ENCODE measurements at places on chromosomes 11 and 22. TPM values are rescaled to one million over a fixed set of nuclear protein-coding genes. Genes with fewer than 3 reads are reported as not detected.

DNA sequence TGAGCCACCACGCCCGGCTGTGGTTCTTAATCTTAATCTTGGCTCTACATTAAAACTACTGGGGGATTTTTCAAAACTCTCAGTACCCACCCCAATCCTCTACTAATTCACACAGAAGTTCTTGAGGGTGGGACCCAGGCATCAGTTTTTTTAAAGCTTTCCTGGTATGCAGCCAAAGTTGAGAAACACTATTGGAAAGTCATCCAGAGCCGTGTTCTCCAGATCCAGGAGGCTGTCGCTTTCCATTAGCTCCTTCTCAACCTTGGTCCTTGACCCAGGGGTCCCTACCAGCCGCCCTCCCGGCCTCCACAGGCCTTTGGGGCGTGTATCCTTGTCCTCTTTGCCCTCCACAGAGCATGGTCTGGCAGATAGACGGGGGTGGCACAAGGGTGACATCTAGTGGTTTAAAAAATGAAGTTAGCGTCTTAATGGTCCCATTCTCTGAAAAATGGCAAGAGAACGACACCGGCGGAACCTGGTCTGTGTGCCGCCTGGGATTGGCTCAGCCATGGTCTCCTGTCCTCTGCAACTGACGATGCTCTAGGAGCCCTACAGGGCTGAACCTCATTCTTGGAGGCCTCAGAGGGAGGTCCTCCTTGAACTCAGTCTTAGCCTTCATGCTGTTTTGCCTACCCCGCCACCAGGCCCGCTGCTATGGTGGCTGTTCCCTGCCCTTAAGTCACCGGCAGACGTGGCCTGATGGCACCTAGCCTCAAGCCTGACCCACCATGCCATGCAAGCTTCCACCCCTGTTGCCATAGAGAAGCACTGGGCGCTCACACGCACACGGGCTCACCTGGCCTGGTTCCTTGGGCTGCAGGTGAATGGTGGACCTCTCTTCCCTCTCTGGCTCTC is 152.0 kb upstream of the SYN3 start:
- DNase-seq = no peak

Gene MYO7A
- not detected for total RNA-seq

- no peak for DNase-seq
These were observed 81.6 kb downstream of the YAP1 start for GRCh38 chr11:102191832-102192231.

Gene CHKA
- total RNA-seq = 23.6 TPM

Gene POLD3
- 7.5 TPM for total RNA-seq

GRCh38 chr11:112564228-112564955 is 303.7 kb upstream of the PLET1 start:
- DNase-seq = peak; percentile 49

DNA sequence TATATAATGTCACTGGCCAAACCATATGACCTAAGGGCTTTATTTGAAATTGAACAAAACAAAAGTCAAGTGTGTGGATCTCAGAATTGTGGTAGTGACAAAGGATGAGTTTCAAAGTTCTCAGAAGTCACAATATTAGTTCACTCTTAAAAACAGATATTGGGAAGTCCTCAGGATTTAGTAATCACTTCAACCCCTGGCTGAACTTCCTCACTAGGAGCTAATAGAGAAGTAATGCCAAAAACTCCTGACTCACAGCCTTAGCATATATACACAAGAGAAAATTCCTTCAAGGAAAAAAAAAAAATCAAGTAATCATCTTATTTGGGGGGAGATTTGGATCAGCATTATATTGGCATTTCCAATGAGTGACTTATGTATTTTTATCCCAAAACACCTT is 75.6 kb upstream of the APOA1 start:
- DNase-seq = peak; percentile 78

Gene RTCB
- total RNA-seq = 93.1 TPM

GRCh38 chr11:60375316-60375715 is 3.0 kb upstream of the MS4A7 start:
- no peak for DNase-seq

DNA sequence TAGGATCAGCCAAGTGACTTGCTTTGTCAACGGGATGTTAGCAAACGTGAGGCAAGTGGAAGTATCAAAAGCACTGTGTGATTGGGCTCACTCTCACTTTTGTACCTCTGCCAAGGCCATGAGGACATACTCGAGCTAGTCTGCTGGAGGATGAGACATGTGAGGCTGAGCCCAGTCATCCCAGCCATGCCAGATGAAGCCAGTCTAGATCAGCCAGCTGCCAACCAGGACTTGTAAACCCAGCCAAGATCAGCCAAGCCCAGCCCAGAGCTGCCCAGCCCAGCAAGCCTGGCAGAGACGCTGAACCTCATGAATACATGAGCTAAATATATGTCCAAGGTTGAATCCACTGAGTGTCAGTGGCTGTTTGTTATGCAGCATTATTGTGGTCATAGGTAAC is 369.7 kb downstream of the MN1 start:
- DNase-seq = no peak

DNA sequence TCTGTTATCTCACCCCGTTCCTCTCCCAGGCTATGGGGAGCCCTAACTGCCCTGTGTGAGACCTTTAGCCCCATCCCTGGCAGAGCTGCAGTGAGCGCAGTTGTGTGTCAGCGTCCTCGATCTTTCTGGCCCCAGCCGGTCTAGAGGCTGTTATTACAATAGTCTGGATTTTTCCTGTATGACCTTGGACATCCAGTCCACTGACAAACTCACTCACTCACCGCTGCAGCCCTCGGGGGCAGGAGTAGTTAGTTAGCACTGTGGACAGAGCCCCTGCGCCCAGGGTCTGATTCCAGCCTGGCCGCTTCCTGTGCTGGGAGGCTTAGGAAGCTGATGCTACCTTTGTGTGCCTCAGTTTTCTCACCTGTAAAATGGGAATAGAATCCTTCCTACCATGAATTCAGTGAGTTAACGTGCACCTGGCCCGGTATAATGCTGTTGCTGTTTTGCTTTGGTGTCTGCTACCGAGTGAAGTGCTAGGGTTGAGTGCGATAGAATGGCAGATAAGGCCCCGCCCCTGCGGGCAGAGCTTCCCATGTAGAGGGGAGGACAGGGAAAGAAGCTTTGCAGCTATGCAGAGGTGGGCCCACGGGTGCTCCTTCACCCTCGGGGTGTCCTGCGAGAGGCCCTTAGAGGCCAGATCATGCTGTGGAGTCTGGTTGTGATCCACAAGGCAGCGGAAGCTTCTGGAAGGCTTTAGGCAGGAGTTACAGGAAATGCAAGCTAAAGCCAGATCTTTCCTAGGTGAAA is 3.0 kb downstream of the LRP5 start:
- no peak for DNase-seq

GRCh38 chr11:62449451-62449851 is 30.6 kb downstream of the SCGB1A1 start:
- DNase-seq = no peak

DNA sequence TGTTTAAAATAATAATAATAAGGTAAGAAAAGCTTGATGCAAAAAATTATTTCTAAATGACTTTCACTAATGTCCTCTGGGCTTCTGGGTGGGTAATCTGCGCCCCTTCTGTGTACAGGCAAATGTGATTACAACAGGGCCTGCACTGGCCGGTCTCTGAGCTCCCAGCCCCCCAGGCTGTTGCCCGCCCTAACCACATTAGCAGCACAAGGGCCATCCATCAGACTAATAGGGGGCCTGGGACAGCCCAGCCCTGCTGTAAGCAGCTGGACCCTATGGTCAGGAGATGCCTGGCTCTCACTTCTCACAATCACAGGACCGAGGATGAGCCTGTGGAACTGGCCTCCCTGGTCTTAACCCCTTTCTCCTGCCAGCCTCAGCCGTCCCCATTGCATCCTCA is 388.4 kb downstream of the BUD13 start:
- DNase-seq = no peak

GRCh38 chr11:102241026-102241425 is 76.3 kb upstream of the BIRC3 start:
- peak; percentile 39 for DNase-seq

- DNase-seq = no peak
These were observed 24.0 kb downstream of the ANKK1 start for GRCh38 chr11:113411536-113411935.

DNA sequence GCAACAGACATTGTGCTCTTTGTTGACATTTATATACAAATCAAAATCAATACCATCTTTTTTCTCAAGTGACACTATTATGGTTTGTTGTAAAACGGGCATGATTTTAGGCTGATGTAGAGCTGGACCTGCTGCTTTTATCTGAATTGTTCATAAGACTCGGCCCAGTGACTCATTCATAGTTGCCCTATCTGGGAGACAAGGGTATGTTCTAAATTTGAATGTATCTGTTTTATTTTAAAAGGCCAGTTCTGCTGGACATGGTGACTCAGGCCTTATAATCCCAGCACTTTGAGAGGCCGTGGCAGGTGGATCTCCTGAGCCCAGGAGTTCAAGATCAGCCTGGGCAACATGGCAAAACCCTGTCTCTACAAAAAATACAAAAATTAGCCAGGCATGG is 39.3 kb downstream of the CEP295 start:
- peak; percentile 54 for DNase-seq

GRCh38 chr22:45077286-45077685 is 67.5 kb upstream of the PHF21B start:
- DNase-seq = no peak

Gene TRIM49D1
- total RNA-seq = 0.34 TPM

Gene F2
- 0.57 TPM for total RNA-seq

- no peak for DNase-seq
These were observed 500.6 kb downstream of the NTM start for GRCh38 chr11:131871006-131871405.

DNA sequence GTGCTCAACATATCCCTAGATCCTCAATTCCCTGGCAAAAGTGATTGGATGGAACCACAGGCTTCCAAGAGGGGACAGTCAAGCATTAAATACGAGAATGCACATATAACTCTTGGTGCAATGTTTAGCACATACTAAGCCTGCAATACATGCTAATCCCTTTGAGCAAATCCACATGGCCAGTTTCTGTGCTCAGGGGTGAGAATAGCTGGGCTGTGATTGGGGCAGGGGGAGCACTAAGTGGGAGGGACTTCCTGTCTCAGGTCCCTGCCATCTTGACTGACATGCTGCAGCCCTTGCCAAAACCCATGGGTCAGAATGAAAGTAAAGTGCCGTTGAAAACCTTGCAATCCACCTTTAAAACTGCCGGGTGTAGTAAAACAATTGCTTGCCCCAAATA is 2.7 kb upstream of the ADAMTS15 start:
- DNase-seq = no peak

GRCh38 chr22:22086501-22087158 is 104.0 kb upstream of the TOP3B start:
- DNase-seq = peak; percentile 0

DNA sequence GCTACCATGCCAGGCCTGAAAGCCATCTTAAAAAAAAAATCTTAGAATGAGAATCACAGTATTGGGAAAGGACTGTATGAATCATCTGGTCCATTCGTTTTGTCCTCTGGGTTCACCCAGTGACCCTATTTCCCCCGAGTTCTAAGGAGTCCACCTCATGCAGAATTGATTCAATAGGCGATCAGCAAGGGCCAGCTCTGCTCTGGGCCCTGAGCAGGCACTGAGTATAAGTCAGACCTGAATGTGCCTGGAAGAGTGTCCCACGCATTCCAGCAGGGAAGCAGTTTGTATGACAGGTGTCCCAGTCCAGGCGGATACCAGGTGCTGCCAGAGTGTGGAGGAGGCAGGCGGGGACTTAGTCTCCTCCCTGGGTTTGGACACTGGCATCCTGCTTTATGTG is 883 bp upstream of the HMOX1 start:
- DNase-seq = no peak

- DNase-seq = no peak
These were observed 227.5 kb upstream of the ZC3H12C start for GRCh38 chr11:109865548-109866186.

DNA sequence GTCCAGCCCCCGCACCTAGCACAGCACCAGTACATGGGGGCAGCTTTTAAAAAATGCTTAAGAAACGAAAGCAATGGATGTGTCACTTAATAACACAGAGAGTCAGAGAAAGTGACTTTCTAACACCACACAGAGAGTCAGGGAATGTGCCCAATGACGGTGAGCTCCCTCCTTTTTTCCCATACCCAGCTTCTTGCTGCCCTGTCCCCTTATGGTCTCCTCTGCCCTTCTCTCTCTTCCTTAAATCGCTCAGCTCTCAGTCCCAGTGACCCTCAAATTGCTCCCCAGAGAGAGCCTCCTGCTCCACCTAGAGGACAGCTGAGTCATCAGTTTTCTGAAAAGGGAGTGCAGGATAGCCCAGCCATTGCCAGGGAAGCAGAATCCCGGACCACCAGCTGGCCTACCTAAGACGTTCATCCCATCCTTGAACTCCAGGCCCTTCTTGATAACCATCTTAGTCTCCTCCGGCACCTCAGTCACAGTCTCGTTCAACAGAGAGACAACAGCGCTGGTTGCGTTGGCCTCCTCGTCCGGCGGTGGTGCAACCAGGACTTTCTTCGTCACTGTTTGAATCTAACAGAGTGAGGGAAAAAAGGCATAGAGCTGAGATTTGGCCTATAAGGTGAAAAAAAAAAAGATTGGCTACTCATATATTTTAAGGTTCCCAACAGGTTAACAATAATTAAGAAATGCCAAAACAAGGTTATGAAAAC is 113.5 kb downstream of the SLC1A2 start:
- no peak for DNase-seq

Gene HOATZ
- 0.43 TPM for total RNA-seq

DNA sequence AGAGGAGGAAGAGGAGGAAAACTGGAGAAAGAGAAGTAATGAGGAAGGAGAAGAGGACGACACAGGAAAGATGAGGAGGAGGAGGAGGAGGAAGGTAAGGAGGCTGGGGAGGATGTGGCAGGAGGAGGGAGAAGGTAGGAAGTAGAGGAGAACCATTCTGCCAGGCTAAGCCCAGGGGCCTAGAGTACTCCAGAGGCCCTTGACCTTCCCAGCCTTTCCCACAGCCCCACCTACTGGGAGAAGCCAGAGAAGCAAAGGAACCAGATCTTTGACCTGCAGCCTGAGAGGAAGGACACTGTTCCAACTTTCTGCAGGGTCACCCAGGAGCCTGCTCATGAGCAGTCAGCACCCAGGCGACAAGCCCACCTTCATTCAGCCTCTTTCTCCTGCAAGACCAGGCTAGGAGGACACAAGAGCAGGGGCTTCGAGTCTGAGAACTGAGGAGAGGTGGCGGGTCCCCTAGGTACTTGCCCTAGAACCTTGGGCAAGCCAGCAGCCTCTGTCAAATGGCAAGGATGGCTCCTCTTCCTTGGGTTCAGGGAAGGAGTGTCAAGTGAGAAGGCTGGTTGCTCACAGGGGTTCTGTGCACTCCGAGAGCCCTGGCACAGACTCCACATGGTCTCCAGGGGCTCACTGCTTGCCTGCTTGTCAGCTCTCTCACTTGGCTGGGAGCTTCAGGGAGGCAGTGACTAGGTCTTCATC is 27.9 kb upstream of the OAF start:
- no peak for DNase-seq

GRCh38 chr11:34788642-34789041 is 127.5 kb downstream of the APIP start:
- DNase-seq = no peak

GRCh38 chr11:737366-737765 is 9.9 kb upstream of the TALDO1 start:
- no peak for DNase-seq

- DNase-seq = peak; percentile 7
These were observed 462 bp downstream of the UBE2L6 start for GRCh38 chr11:57566905-57567514.

Gene MED19
- 21.6 TPM for total RNA-seq

Gene CYP2D6
- 0.82 TPM for total RNA-seq

Data from astrocyte (in vitro differentiated cells and primary cell).